ENCODE measurements at places on chromosomes 2 and 18. TPM values are rescaled to one million over a fixed set of nuclear protein-coding genes. Genes with fewer than 3 reads are reported as not detected.

DNA sequence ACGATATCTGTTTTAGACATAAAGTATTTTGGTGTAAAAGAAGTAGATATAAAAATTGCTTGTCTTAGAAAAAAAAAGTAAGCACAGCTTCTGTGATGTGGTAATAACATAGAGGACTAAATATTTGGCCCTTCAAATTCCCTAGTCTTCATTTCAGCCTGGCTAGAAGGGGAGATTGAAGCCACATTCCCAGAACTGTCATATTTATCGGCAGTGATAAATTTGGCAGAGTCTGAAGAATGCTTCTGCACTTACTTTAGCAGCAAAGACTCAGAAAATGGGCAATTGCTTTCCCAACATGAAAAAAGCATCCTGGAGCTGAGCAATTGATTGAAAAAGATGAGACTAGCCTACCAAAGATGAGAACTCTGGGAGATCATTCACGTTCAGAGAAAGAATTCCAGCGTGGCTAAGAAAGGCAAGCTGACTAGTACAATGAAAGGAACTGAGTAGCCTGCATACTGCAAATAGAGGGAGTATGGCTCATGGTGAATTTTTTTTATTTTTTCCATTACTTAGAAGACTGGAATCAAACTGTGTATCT lies 278.7 kb upstream of the KLHL29 start:
- H3K27ac ChIP-seq = no peak overlapping the region
- no peak overlapping the region for H3K4me3 ChIP-seq
- DNase-seq = no peak
- H3K4me1 ChIP-seq = no peaks in the 10 kb centered on the region
- no peaks in the 10 kb centered on the region for H3K27me3 ChIP-seq

DNA sequence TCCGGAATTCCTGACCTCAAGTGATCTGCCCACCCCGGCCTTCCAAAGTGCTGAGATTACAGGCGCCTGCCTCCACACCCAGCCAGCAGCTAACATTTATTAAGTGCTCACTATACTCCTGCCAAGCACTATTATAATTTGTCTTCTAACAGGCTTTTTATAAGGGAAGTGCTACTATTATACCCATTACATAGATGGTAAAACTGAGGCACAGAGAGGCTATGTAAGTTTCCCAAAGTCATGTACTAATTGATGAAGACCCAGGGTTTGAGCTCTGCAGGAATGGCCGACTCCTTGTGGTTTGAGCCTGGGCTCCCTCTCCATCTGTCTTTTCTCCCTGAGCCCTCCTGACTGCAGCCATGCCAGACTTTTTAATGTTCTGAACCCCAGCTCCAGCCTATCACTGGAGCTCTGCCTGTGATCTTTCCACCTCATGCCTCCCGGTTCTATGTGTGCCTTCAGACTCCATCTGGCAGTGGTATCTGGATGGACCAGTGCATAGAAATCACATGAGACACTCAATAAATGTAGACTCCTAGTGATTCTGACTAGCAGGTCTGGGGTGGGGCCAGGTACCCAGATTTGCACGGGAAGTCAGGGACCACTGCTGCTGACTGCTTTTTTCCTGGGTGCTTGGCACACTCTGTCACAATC lies 197.1 kb downstream of the NEDD4L start:
- H3K36me3 ChIP-seq = no peaks in the 10 kb centered on the region
- no peaks in the 10 kb centered on the region for H3K4me1 ChIP-seq
- DNase-seq = no peak
- no peaks in the 10 kb centered on the region for H3K27me3 ChIP-seq
- no peak overlapping the region for H3K4me3 ChIP-seq

DNA sequence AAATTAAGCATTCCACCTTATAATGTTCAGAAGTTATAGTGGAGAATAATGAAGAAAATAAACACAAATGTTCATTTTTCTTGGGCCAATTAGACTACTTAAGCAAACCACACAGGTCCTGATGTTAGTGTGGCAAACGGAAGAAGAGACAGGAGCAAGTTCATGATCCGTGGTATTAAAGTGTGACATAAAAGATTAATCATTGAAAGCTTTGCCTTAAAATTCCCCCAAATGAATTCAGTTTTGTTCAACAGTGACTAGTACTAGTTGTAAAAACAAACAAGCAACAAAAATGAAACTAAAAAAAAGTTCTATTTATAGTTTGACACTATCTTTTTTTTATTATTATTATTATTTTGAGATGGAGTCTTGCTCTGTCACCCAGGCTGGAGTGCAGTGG lies 73.7 kb downstream of the RFTN2 start:
- no peaks in the 10 kb centered on the region for H3K4me1 ChIP-seq
- no peaks in the 10 kb centered on the region for H3K27me3 ChIP-seq
- DNase-seq = no peak
- no peak overlapping the region for H3K27ac ChIP-seq
- no peaks in the 10 kb centered on the region for H3K36me3 ChIP-seq

DNA sequence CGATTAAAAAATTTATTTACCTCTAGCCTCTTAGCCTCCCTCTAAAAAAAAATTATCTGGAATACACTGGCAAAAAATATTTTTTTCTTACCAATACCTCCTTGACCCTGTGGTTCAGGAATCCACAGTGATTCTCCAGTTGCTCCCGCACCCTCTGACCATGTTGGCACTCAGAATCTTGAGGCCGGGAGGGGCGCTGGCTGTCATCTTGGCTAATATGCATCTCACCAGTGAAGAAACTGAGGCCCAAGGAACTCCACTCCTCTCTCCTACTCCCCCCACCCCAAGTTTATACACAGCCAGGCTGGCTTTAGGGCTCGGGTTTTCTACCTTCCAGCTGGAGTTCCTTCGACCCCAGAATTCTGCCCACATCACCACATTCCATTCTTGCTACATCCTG lies 97.8 kb upstream of the THOC1 start:
- H3K4me3 ChIP-seq = no peak overlapping the region
- no peak for DNase-seq
- no peaks in the 10 kb centered on the region for H3K4me1 ChIP-seq
- no peak overlapping the region for H3K27ac ChIP-seq

DNA sequence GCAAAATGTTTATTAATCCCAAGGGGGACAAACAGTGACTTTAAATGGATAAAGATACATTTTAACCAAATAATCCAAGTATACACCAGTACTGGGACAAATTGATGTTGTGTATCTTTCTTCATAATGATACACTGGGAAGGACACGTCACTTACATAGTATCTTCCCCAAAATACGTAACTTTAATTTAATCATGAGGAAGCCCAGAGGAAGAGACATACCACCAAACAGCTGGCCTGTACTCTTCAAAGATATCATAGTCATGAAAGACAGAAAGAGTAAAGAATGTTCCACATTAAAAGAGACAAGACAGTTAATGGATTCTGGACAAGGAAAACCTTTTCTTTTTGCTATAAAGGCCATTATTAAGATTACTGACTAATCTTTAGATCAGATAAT lies 37.1 kb downstream of the AGFG1 start:
- no peak for DNase-seq
- H3K27ac ChIP-seq = no peak overlapping the region
- H3K27me3 ChIP-seq = no peaks in the 10 kb centered on the region
- H3K4me3 ChIP-seq = no peak overlapping the region
- H3K36me3 ChIP-seq = no peaks in the 10 kb centered on the region

DNA sequence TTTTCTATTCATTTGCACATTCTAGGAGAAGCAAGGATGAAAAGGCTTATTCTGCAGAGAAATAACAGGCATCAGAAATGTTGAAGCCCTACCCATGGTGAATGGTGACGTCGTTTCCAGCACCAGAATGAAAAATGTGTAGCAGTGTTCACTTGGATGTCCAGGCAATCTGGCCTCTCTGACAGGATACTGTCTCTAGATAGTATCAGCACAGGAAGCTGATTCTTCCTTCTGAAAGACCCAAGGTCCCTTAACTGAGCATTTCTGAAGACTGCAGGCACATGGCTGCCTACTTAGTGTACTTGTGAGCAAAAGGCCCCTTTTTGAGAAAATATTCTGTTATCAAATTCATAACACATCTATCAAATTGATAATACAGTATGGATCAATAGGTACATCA lies 234.1 kb downstream of the XIRP2 start:
- H3K4me1 ChIP-seq = peaks cover 2% of the 10 kb centered on the region
- no peaks in the 10 kb centered on the region for H3K36me3 ChIP-seq
- H3K27me3 ChIP-seq = no peaks in the 10 kb centered on the region
- H3K27ac ChIP-seq = no peak overlapping the region
- no peak overlapping the region for H3K4me3 ChIP-seq
- no peak for DNase-seq

VWA3B gene
- 0.56 TPM for total RNA-seq

ASAP2 gene
- 20.8 TPM for total RNA-seq

NTSR2 gene
- total RNA-seq = 0.63 TPM

ITPRIPL1 gene
- 0.11 TPM for total RNA-seq
